Activated CD8-positive, alpha-beta T cell treated with anti-CD3 and anti-CD28 coated beads, Interleukin-2, amount 10 ng/mL, durations not matched to agents 7 days and 5 days (primary cell): ENCODE measurements at places on chromosomes 5 and 9. TPM values are rescaled to one million over a fixed set of nuclear protein-coding genes. Genes with fewer than 3 reads are reported as not detected.

Gene GABBR2
- total RNA-seq = not detected

Gene MLANA
- total RNA-seq = not detected

Gene RLN2
- total RNA-seq = 2.8 TPM

Gene IL13
- total RNA-seq = 1.6 TPM
